ENCODE measurements at places on chromosomes 13 and 19. TPM values are rescaled to one million over a fixed set of nuclear protein-coding genes. Genes with fewer than 3 reads are reported as not detected.
A peak's percentile ranks its signal among the peaks of the same experiment; 100 is the strongest.

GRCh38 chr13:60397704-60398378, 821 bp downstream of the TDRD3 start:
- peak overlapping the region; percentile 91 for H3K4me3 ChIP-seq
- H3K36me3 ChIP-seq: no peaks in the 10 kb centered on the region
- peaks cover 5% of the 10 kb centered on the region for H3K4me1 ChIP-seq
- DNase-seq: peak; percentile 62

DNA sequence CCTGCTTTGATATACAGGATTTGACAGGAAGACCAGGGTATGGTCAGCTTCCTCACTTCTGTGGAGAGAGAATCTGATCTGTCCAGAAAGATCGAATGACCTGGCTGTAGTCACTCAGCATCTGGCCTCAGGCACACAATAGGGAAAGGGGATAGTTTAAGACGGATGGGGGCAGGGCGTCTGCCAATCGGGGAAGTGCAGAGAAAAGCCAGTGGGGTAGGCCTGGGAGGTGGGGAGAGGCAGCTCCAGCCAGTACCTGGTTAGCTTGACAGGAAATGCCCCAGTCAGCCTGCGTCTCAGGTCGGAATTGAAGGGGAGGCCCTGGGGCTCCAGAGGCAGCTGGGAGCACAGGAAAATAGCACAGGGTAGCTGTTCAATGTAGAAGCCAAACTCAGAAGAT, 12.4 kb downstream of the ZNF444 start:
- H3K27ac ChIP-seq: no peak overlapping the region
- DNase-seq: no peak
- H3K36me3 ChIP-seq: no peaks in the 10 kb centered on the region
- no peak overlapping the region for H3K4me3 ChIP-seq

The DKKL1 gene
- total RNA-seq: 1.1 TPM

DNA sequence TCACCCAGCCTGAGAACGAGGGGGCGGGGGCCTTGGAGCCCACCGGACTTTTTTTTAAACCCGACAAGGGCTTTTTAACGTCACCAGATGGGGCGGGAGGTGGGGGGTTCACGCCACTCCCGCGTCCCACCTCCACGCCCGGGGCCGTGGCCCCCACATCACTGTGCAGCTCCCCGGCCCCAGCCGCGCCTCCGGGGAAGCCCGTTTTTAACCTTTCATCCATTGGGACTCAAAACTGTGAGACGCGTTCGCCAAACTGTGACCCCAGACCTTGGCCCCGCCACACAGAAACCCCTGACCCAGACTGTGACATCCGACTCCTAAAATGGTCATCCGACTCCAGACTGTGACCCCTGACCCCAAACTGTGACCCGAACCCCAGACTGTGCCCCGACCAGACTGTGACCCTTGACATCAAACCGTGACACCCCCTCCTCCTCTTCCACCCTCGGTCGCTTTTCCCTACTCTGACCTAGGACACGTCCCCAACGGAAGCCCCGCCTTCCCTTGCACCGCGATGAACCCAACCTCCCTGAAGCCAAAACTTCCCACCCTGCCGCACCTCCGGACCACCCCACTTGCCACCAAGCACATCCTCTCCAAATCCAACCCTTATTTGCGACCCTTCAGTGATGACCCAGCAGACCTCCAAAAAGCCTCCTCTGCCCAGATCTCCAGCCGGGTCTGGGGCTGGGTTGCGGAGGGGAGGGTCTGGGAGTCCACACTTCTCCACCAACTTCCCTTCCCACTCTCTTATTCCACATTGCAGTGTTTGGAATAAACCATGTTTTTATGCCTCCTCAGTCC, 1.5 kb upstream of the GRWD1 start:
- no peak overlapping the region for H3K27ac ChIP-seq
- peak; percentile 32 for DNase-seq
- peaks cover 6% of the 10 kb centered on the region for H3K4me1 ChIP-seq
- H3K36me3 ChIP-seq: no peaks in the 10 kb centered on the region

The CASP14 gene
- total RNA-seq: not detected

The OVOL3 gene
- not detected for total RNA-seq

DNA sequence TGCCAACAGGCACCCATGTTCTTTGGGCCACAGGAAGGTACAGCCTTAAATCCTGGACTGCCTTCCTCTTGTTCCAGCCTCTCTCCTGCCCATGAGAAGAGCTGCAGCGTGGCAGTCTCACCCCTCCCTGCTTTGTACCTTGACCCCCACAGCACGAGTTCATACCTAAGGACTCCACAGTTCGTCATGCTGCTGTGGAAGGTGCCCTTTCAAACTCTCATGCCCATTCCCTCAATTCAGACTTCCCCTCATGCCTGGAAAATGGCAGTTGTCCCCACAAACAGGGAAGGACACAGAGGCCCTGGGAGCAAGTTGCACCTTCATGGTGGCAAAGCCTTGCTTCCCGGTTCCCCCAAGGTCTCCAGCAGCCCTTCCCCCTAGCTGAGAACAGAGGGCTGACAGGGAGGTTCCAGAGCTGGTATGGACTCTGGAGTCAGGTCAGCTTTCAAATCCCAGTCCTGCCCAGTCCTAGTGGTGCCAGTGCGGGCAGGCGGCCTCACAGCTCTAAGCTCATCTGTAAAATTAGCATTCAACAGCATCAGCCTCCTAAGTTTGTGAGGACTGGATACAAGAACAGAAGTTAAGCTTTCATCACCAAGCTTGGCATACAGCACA, 8.6 kb downstream of the GSK3A start:
- no peaks in the 10 kb centered on the region for H3K36me3 ChIP-seq
- H3K4me1 ChIP-seq: no peaks in the 10 kb centered on the region
- no peak overlapping the region for H3K4me3 ChIP-seq
- H3K27me3 ChIP-seq: no peaks in the 10 kb centered on the region

DNA sequence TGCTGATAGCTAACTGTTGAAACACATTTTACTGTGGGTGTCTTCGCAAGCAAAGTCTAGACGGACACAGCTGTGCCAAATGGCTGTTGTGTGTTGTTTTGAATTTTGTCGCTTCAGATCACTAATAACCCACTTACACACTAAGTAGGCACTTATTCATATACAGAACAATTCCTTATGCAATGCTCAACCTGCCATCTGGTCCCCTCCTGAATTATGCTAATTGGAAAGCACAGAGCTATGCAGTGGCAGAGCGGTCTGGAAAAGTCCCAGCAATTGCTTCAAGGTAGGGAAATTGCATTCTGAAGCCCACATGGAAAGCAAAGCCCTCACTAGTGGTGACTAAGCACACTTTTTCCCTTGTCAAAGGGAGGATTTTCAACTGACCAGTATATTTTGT, 69.9 kb downstream of the C13orf42 start:
- H3K27me3 ChIP-seq: no peaks in the 10 kb centered on the region
- no peak for DNase-seq
- H3K36me3 ChIP-seq: no peaks in the 10 kb centered on the region
- no peak overlapping the region for H3K4me3 ChIP-seq

- no peaks in the 10 kb centered on the region for H3K27me3 ChIP-seq
- no peak overlapping the region for H3K4me3 ChIP-seq
- H3K27ac ChIP-seq: no peak overlapping the region
- no peaks in the 10 kb centered on the region for H3K4me1 ChIP-seq
- H3K36me3 ChIP-seq: no peaks in the 10 kb centered on the region
Measured at GRCh38 chr19:32091241-32091640, 254.2 kb upstream of the ZNF507 start.

GRCh38 chr19:18321734-18322102, 1.2 kb downstream of the LSM4 start:
- no peaks in the 10 kb centered on the region for H3K27me3 ChIP-seq
- H3K4me3 ChIP-seq: no peak overlapping the region
- no peak overlapping the region for H3K27ac ChIP-seq
- no peak for DNase-seq
- peaks cover 5% of the 10 kb centered on the region for H3K4me1 ChIP-seq

The GPR180 gene
- total RNA-seq: 6.7 TPM

GRCh38 chr13:112183532-112184090, 116.7 kb downstream of the SOX1 start:
- no peak for DNase-seq
- no peaks in the 10 kb centered on the region for H3K4me1 ChIP-seq
- no peak overlapping the region for H3K27ac ChIP-seq
- H3K27me3 ChIP-seq: no peaks in the 10 kb centered on the region
- H3K36me3 ChIP-seq: no peaks in the 10 kb centered on the region

DNA sequence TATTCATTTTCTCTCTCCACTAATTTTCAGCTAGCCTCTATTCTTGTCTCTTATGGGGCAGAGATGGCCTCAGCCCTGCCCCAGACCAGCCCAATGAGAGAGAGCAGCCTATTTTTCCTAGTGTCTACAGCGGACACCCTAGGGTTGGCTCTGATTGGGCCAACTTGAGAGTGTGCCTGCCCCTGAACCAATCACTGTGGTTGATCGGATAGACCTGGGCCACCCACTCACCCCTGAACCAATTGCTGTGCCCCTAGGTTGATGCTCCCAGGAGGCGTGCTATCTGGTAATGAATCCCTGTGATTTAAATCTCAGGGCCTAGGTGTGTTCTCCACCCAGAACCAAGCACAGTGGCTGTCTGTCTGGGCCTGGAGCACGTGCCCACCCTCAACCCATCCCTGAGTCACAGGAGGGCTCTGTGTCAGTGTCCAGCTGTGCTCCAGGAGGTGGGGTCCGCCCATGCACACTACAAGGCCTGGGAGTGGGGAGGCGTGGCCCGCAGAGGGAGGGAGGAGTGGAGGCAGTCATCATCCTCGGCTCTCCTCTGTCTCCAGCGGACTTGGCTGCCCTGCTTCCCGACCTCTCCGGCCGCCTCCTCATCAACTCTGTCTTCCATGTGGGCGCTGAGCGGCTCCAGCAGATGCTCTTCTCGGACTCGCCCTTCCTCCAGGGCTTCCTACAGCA, 14.9 kb upstream of the SCN1B start:
- no peak for DNase-seq
- no peaks in the 10 kb centered on the region for H3K27me3 ChIP-seq
- no peak overlapping the region for H3K27ac ChIP-seq
- no peak overlapping the region for H3K4me3 ChIP-seq
- no peaks in the 10 kb centered on the region for H3K4me1 ChIP-seq
- peaks cover 4% of the 10 kb centered on the region for H3K36me3 ChIP-seq

- H3K27me3 ChIP-seq: no peaks in the 10 kb centered on the region
- no peak overlapping the region for H3K4me3 ChIP-seq
- H3K27ac ChIP-seq: no peak overlapping the region
- DNase-seq: no peak
- H3K4me1 ChIP-seq: no peaks in the 10 kb centered on the region
- no peaks in the 10 kb centered on the region for H3K36me3 ChIP-seq
Measured at GRCh38 chr13:113470073-113470472, 16.8 kb upstream of the ADPRHL1 start.

DNA sequence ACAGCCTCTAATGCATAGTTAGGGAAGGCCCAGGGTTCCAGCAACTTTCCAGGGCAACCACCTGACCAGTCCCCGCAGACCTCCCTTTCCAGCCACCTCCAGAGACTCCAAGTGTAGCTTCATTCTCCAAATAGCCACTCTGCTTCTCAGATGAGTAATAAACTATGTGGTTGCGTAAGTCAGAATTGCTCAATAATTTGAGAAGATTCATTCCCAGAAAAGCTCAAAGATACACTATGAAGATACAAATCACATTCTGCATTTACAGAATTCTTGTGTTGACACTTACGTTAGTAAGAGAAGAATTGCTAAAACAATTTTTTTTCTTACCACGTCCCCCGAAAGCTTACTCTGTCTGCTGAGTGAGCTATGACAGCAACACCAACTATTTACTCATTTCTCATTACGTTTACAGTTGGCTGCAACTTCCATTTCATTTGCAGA, 8.2 kb upstream of the LATS2 start:
- H3K4me3 ChIP-seq: no peak overlapping the region
- peak; percentile 56 for DNase-seq
- peaks cover under 1% of the 10 kb centered on the region for H3K4me1 ChIP-seq
- H3K27me3 ChIP-seq: no peaks in the 10 kb centered on the region
- H3K36me3 ChIP-seq: no peaks in the 10 kb centered on the region

GRCh38 chr13:73535341-73535740, 476.5 kb downstream of the KLF5 start:
- no peak for DNase-seq
- no peak overlapping the region for H3K27ac ChIP-seq
- H3K4me1 ChIP-seq: no peaks in the 10 kb centered on the region
- no peaks in the 10 kb centered on the region for H3K27me3 ChIP-seq
- H3K36me3 ChIP-seq: no peaks in the 10 kb centered on the region
- H3K4me3 ChIP-seq: no peak overlapping the region

The CACNG6 gene
- total RNA-seq: not detected

DNA sequence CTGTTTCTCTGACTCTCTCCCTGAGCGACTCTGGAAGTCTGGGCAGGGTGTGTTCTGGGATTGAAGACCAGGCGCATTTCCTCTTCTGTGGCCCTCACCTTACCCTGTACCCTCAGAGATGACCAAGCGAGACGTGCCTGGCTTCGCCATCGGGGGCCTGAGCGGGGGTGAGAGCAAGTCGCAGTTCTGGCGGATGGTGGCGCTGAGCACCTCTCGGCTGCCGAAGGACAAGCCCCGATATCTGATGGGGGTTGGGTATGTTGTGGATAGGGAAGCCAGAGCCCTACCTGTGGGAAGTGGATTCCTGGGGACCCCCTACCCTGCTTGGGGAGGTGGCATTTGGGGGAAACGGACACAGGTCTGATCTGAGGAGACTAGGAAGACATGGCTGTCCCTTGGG, 5.8 kb upstream of the DNM2 start:
- no peaks in the 10 kb centered on the region for H3K27me3 ChIP-seq
- H3K4me3 ChIP-seq: no peak overlapping the region
- no peak for DNase-seq
- no peaks in the 10 kb centered on the region for H3K4me1 ChIP-seq

The STOML3 gene
- total RNA-seq: not detected

DNA sequence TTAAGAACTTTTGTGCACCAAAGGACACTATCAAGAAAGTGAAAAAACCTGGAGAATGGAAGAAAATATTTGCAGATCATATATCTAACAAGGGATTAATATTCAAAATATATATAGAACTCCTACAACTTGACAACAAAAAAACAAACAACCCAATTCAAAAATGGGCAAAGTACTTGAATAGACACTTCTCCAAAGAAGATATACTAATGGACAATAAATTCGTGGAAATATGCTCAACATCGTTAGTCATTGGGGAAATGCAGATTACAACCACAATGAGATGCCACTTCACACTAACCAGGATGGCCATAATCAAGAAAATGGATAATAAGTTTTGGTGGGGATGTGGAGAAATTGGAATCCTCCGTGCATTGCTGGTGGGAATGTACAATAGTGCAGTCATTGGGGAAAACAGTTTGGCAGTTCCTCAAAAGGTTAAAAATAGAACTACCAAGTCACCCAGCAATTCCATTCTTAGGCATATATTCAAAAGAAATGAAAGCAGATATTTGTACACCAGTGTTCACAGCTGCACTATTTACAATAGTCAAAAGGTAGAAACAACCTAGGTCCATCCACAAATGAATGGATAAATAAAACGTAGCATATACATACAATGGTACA, 2.2 kb upstream of the LSR start:
- no peak overlapping the region for H3K4me3 ChIP-seq
- no peak for DNase-seq
- peaks cover 2% of the 10 kb centered on the region for H3K4me1 ChIP-seq
- no peaks in the 10 kb centered on the region for H3K27me3 ChIP-seq
